ENCODE measurements at places on chromosomes 7 and 10.

- DNase-seq, result no peak
Observed at GRCh38 chr10:28060031-28060607, 61.2 kb upstream of the ODAD2 start.

DNA sequence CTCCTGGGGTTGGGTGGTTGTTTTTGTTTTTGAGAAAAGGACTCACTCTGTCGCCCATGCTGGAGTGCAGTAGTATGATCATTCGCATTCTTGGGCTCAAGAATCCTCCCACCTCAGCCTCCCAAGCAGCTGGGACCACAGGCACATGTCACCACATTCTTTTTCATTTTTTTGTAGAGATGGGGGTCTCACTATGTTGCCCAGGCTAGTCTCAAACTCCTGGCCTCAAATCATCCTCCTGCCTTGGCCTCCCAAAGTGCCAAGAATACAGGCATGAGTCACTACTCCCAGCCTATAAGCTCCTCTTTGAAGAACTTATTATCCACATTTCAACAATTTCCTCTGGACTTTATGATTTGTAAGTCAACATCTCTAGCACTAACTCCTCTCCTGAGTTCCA lies 102.7 kb downstream of the KMT2C start:
- no peak for DNase-seq

GRCh38 chr7:39272111-39272510 lies 294.1 kb upstream of the YAE1 start:
- no peak for DNase-seq

GRCh38 chr7:69049326-69049725 lies 548.9 kb upstream of the AUTS2 start:
- no peak for DNase-seq

DNA sequence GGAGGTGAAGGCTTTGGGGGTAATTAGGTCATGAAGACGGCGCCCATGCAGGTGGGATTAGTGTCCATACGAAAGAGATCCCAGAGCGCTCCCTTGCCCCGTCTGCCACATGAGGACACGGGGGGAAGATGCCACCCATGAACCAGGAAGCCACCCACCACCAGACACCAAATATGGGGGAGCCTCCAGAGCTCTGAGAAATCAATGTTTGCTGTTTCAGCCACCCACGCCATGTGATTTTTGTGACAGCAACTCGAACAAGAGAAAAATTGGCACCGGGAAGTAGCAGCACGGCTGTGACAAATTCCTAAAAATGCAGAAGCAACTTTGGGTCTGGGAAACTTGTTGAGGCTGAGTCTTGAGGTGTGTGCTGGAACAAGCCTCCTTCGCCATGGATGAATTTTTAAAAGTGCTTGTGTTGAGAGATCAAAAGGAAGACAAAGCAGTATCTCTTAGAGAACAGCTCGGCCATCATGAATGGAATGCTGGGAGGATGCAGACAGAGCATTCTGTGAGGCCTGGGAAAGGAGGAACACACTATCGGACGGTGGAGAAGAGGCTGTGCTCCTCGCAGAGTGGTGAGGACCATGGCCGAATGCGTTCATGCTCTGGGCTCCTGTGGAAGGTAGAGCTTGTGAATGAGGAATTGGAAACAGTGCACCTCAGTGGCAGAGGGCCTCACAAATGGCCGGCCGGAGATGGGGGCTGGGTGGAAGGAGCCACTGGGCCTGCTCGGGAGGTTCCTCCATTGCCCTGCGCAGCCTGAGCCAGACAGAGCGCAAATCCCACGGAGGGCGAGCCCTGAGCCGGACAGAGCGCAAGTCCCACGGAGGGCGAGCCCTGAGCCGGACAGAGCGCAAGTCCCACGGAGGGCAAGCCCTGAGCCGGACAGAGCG lies 277.5 kb downstream of the PTPRN2 start:
- DNase-seq, result no peak

DNA sequence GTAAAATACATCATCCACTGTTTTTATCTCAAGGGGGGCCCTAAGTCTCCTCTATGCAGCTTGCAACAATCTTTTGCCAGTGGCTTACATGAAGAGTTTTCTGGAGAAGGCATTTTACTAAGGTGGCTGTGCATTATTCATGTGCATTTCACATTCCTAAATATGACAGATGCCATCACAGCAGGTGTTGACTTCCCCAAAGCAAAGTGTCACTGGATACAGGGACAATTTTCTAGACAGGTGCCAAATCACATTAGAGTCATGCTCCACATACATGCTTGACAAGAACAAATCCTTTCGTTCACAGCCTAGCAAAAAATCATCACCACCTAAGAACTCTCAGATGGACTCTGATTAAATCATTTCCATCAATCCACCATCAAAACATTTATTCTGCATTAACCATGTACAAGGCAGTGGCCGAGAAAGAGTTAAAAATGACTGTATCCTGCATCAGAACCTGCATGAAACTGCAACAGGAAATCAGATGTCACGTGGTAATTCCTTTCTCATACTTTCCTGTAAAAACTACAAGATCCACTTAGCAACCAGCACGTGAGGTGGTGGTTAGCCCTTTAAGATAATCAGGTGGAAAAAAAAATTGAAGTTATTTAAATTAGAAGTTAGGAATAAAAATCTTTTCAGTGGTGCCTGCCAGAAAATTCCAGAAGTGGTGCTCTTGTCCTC lies 88.2 kb upstream of the AFAP1L2 start:
- no peak for DNase-seq

- peak; percentile 50 for DNase-seq
Observed at GRCh38 chr7:150450491-150451001, at the start of gene GIMAP8. TSS of gene GIMAP8 (plus strand) at chr7:150450630. CDS start at chr7:150466699, 16,069 bp downstream.

DNA sequence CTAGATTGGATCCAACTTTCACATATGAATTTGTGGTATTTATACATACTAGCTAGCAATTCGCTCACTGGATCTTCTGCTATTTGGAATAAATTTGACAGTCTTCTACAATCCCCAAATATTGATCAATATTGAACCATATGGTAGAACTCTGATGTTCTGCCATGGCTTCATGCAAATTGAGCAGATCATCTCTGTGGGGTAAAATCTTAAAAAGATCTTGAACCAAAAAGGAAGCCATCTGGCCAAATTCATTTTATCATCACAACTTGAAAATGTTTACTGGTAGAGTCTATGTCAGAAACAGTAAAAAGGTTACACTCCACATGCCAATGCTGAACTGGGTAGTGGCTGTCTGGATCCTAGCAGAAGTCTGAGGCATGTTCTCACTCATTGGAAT lies 80.0 kb downstream of the LHFPL3 start:
- DNase-seq, result no peak

GRCh38 chr7:152459724-152460251 lies 24.0 kb upstream of the KMT2C start:
- DNase-seq, result no peak

- DNase-seq, result no peak
Observed at GRCh38 chr10:3735175-3735574, 49.8 kb downstream of the KLF6 start.

GRCh38 chr7:95915731-95916130 lies 143.4 kb downstream of the DYNC1I1 start:
- no peak for DNase-seq

All from GM10248 (cell line).